ENCODE measurements at places on chromosomes 2 and 18.

- DNase-seq = no peak
Measured at GRCh38 chr2:8636041-8636491, 45.8 kb upstream of the ID2 start.

DNA sequence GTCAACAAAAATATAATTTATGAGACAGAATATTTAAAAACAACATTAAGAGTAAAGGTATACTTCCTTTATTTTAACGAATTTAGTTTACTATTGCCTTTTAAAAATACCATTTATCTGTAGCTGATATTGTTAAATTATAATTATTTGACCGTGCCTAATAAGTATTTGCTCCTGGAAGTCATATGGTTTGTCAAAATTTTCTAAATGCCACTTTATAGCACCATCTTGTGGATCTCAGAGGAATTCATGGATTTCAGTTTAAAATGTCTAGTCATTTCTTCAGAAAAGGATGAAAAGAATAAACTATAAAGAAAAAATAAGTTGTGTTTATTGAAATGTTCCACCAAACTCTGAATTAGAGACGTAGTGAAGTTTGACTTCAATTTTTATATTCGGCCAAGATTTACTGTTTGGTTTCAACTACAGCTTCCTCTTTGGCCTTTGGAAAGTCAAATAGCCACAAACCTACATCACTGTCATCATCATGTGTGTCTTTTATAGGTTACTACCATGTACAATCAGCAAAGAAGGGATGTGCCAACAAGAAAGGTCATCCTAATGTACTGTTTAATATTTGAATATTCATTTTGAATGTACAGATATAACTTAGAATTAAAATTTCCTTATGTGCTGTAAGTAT lies 10.3 kb upstream of the FTCDNL1 start:
- DNase-seq = no peak

DNA sequence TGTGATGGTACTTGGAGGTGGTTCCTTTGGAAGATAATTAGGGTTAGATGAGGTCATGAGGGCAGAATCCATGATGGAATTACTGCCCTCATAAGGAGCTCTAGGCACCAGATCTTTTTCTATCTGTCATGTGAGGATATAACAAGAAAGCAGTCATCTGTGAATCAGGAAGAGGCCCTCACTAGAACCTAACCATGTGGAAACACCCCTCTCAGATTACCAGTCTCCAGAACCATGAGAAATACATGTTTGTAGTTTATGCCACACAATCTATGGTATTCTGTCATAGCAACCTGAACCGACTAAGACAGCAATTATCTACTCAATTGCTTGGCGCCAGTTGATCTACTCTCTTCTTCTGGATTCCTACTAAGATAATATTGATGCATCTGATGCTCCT lies 2.4 kb upstream of the SERPINB10 start:
- DNase-seq = no peak

DNA sequence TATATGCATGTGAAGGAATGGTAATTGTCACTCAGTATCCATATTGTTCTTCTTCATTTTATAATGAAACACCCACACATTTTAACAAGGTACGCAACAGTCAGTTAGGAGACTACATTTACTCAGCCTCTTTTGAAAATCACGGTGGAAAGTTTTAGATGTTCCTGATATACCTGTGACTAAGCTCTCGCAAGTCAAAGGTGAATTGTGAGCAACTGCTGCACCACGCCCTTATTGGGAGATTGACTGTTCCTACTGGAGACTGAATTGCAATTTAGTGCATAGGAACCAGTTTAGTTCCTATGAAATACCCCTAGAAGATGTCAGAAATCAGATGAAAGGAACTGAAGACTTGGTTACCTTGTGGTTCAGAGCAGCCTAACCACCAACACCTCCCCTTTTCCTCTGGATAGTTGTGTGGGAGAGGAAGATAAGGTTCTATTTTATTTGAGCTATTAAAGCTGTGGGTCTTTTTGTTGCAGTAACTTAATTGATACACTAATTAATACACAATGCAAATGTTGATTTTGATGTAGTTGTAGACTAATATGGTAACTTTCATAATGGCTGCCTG lies 1280.5 kb upstream of the CDH2 start:
- no peak for DNase-seq

DNA sequence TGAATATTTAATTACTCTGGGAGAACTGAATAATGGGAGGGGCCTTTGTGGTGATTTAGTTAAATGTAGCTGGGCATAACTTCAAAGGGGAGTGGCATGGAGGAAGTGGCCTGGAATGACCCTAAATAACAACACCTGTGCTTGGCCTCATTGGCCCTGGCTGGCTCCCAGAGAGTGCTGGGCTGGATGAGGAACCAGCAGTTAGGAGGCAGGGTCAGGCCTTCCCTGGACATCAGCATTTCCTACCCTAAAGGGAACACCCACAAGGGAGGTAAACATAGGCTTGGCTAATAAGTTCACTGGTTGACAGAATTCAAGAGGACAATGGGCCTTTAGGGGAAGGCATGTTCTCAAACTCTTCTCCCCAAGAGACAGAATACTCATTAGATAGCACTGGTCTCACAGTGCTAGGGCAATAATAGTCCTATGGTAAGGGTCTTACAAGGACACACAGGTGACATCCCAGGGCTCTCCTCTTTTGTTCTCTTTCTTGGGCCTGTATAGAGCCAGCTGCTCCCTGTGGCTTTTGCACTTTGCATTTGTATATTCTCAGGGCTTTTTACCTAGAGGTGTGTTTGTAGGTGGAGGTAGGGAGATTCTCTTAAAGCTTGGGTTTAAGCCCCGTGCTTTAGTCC lies 106.8 kb downstream of the ZNF519 start:
- no peak for DNase-seq

- no peak for DNase-seq
Measured at GRCh38 chr2:36633470-36634092, 35.6 kb upstream of the FEZ2 start.

DNA sequence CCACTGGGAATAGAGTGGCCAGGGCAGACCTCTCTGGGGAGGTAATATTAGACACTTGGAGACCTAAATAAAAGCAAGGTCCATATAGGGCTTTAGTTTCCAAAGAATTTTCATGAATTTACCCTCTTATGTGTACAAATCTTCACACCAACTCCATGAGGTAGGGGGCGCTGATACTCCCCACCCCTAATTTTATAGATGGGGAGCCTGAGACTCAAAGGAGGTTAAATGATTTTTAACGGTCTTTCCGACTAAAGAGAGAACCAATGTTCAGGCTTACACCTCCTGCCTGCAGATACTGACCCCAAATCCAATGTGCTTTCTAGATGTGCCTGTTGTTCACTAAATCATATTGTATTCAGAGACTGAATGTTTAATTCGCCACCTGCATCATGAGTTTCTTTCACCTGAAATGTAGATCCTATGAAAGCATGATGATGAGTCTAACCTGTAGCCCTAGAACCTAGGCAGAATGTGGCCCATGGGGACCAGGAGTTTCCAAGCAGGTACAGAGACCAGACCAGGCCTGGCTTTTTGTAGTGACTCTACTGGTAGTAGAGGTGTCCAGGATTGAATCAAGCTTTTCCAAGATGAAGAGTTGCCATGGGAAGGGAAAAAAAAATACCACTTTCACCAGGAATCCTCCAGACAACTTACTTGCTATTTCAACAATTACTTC lies 16.8 kb upstream of the PAX3 start:
- no peak for DNase-seq

DNA sequence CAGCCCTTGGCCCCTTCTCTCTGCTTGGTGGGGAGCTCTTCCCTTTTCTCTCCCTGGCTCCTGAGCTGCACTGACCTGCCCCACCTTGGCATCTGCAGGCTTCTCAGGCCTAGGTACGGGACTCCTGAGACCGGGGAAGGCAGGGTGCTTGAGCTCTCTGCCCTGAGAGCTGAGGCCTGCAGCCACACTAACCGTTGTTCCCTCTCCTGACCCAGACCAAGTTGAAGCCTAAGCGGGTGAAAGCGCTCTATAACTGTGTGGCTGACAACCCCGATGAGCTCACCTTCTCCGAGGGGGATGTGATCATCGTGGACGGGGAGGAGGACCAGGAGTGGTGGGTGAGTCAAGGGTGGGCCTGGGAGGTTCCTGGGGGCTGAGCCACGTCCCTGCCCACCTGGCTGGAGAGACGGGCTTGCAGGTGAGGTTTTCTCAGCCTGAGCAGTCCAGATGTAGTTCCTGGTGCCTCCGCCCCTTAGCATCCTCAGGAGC lies 22.2 kb downstream of the ITGB1BP1 start:
- no peak for DNase-seq

- no peak for DNase-seq
Measured at GRCh38 chr2:28437918-28438317, 45.3 kb downstream of the FOSL2 start.

GRCh38 chr18:45722899-45723298 lies 1.1 kb upstream of the SLC14A1 start:
- DNase-seq = no peak

GRCh38 chr2:166140932-166141331 lies 13.1 kb upstream of the SCN1A start:
- no peak for DNase-seq

DNA sequence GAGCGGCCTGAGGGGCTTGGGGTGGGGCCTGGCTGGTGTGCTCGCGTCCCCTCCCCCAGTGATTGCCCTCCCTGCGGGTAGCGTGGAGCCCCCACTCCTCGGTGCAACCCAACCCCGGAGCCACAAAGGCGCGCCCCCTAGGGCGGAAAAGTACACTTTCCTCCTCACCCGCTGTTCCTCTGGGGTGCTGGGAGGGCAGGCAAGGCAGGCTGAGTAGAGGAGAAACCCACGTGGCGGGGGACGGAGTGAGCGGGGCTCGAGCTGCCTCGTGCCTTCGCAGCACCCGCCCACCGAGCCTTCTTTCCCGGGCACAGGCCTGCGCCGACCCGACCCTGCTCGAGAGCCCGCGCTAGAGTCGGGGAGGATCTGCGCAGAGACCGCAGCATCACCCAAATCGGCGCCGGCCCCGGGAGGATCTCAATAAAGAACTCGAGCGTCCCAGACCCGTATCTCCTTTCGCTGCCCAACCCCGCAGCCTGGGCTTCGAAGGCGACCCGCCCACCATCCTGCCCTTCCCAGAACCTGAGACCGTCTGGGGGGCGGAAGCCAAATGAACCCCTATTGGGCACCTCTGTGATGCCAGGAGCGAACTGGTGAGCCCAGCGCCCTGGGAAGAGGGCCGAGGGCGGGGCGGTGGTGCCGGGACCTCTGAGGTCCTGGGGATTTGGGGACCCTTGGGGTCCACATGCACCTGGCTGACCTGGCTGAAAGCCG lies 1.5 kb downstream of the UCN start:
- DNase-seq = no peak

- no peak for DNase-seq
Measured at GRCh38 chr2:210586381-210586780, 30.0 kb downstream of the CPS1 start.

DNA sequence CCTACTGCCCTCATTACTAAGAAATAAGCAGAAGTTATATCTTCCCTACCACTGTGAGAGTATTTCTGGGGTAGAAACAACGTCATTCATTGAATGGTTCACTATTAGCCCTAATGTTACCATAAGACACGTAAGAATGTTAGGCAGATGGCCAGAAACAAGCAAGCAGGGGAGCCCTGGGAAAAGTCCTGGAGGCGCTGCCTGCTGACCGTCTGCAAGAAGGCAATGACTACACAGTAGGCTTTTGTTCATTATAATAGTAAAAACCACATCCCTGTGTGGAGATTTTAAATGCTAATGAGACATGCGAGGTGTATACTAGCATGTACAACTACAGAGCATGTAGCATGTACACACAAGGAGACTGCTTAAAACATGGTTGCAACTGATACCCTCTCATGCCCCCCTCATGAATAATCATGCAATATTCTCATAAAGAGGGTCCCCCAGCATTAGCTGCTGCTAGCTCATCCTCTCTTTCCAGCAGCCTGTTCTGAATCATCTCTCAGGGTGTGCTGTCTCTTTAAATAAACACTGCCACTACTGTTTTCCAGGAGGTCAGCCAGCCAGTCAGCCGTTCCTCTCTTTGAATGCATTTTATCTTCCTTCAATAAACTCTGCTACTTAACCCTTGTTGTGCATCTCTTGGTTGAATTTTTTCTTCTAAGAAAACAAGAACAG lies 23.6 kb downstream of the SUCLG1 start:
- DNase-seq = no peak

- DNase-seq = no peak
Measured at GRCh38 chr2:189037518-189037917, 63.3 kb downstream of the COL3A1 start.

GRCh38 chr2:12192762-12193161 lies 446.3 kb downstream of the LPIN1 start:
- DNase-seq = no peak

DNA sequence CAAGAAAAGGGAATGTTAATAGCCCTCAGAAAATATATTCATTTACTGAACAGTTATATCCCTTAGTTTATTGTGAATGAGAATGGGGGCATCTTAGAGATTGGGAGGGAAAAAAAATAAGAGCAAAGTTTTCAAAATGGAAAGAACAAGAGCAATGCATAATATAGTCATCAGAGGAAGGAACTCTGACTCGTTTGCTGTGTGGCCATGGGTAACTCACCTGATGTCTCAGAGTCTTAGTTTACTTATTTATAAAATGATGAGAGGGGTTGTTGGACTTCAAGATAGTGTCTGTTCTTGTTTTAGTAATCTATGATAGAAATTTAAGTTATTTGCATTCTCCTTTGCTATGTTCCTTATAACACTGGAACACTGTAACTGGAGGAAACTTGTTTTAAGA lies 70.7 kb downstream of the EML4 start:
- DNase-seq = no peak

Measured in urinary bladder (tissue), 4 donors.